ENCODE measurements at places on chromosomes 12 and 14.

- DNase-seq: no peak
These were observed 369.4 kb upstream of the CCDC196 start for GRCh38 chr14:66116732-66117131.

DNA sequence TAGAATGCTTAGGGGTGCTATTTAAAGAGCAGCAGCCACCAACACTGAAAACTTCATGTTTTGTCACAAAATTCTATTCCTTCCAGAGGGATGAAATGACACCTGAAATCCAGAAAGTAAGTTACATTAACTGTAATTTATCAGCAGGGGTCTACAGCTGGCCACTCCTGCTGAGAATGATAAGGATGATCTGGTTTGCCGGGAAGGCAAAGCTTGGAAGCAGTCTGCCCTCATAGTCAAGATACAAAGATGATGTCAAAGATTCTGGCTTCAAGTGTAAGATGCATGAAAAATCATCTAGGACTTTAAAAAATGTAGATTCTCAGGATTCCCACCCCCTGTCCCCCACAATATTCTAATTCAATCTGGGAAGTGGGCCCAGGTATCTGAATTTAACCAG lies 58.4 kb downstream of the DCAF5 start:
- no peak for DNase-seq

DNA sequence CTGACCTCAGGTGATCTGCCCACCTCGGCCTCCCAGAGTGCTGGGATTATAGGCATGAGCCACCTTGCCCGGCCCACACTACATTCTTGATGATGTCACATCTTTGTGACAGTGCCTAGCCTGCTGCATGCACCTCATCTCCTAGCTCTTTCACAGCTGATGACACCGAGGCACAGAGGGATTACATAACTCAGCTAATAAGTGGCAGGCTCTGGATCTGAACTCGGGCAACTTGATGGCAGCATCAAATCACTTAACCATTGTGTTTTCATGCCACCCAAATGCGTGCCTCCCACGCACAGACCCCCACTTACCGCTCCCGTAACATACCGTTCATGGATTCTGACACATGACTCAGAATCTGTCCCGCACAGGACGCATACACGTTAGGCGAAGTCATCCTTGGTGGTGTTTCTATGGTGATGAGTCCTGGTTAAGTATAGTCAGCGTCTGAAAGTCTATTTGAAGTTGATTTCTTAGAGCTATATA lies 7.4 kb downstream of the TMEM120B start:
- no peak for DNase-seq

GRCh38 chr14:36057452-36058116 lies 118.9 kb downstream of the PTCSC3 start:
- no peak for DNase-seq

- no peak for DNase-seq
These were observed 17.5 kb downstream of the STON2 start for GRCh38 chr14:81382517-81383225.

DNA sequence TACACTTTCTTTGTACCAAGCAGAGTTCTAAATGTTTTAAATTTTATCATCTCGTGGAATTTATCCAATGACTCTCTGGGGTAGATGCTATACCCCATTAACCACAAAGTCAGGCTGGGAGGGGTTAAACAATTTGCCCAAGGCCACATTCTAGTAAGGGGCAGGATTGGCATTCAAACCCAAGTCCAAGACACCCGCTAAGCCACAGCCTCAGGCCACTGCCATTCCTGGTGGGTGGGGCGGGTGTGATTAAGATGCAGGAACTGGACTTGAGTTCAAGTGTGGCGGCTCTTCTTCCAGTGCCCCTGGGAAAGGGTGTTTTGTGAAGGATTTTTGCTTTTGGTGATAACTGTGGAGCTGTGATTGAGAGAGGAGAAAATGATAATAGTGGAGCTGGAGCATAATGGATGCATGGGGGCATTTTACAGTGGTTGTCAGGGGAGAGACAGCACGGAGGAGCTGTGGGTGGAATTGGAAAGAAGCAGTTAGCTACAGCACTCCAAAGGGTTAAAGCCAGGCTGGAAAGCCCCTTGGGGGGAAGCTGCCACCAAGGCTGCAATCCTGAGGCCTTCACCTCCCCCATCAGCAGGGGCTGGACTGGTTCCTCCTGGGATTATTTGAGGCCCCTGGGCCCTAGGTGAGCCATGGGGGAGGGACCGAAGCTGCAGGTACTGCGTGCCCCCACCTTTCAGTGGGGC lies 1.0 kb upstream of the VRTN start:
- no peak for DNase-seq

DNA sequence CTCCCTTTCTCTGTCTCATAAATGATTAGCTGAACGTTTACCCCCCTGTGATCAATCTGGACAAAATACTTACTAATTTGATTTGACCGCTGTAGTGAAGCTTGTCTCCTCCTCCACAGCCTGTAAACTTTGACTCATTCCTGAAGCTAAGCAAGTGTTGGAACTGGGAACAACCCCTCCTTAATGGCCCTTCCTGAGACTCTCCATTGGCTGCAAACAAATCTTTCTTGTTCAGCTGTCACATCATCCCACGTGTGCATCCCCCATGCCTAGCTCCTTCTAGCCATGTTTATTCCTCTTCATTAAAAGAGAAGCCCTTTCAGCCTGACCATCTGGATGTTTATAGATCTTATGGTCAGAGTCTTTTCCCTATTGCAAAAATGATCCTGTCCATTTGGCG lies 281.2 kb downstream of the RGS6 start:
- no peak for DNase-seq

GRCh38 chr12:57005980-57006808 lies at the start of gene ZBTB39:
Gene ZBTB39 (minus strand): TSS chr12:57006546. CDS start chr12:57004917, 1,629 bp downstream.
- peak; percentile 70 for DNase-seq

GRCh38 chr12:53626702-53627169 lies 554 bp upstream of the ATF7 start:
- DNase-seq: no peak

GRCh38 chr12:94272280-94272679 lies 123.9 kb downstream of the PLXNC1 start:
- no peak for DNase-seq

DNA sequence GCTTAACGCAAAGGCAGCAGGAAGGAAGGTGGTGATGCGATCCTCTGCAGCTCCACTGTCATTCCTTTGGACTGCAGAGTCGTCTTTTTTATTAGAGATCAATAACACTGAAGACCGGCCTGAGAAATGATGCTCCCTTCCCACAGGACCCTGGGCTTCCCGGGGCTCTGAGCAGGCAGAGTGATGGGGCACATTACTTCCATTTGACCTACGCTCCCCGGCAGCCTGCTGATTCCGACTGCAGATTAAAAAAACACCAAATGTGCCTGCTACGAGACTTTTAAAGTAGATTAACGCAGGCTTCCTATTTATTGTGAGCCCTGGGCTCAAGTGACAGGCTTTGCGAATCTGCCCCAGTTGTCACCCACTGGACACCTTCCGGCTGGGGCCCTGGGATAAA lies 37.5 kb downstream of the KCNA1 start:
- DNase-seq: no peak

GRCh38 chr14:94031883-94032279 lies 5.7 kb downstream of the OTUB2 start:
- DNase-seq: no peak

- DNase-seq: no peak
These were observed 299.8 kb downstream of the NRXN3 start for GRCh38 chr14:78469947-78470346.

DNA sequence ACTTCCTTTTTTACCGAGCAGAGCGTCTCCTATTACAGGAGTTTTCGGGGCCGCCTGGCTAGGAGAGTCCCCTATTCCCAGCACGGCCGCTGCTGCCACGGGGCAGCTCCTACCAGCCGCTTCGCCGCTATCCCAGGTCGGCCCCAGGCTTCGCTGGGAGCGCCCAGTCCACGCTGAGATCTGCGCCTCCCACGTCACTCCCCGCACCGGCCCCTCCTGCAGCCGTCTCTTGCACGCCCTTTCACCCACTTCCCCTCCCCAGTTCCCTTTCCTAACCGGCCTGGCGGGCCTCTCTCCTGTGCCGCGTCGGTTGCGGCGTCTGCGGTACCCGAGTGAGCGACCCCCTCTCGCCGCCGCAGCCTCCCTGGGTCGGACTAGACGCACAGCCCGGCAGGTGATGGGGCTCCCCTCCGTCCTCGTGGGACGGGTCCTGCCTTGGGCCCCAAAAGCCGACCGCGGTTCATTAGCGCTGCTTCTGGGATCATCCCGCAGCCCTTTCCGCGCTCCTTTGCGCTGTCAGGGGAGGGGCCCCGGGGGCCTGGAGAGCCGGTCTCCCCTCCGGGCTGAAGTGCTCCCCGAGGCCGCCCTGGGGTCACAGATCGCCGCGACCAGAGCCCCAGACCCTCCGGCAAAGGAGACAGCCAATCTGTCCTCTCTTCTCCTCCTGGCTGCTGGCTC lies 1318.4 kb downstream of the TMEM121 start:
- DNase-seq: peak; percentile 62

GRCh38 chr14:57066887-57067513 lies 201.7 kb downstream of the EXOC5 start:
- peak; percentile 41 for DNase-seq

DNA sequence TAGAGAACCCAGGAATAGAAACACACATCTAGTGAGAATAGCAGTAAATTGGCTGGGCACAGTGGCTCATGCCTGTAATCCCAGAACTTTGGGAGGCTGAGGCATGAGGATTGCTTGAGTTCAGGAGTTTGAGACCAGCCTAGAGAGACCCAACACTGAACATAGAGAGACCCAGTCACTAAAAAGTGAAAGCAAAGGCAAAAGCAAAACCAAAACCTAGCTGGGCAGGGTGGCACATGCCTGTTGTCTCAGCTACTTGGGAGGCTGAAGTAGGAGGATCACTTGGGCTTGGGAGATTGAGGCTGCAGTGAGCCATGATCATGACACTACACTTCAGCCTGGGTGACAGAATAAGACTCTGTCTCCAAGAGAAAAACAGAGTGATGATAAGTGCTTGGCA lies 37.5 kb upstream of the MIS18BP1 start:
- no peak for DNase-seq

- no peak for DNase-seq
These were observed 349.8 kb downstream of the IPO8 start for GRCh38 chr12:30345744-30346471.

DNA sequence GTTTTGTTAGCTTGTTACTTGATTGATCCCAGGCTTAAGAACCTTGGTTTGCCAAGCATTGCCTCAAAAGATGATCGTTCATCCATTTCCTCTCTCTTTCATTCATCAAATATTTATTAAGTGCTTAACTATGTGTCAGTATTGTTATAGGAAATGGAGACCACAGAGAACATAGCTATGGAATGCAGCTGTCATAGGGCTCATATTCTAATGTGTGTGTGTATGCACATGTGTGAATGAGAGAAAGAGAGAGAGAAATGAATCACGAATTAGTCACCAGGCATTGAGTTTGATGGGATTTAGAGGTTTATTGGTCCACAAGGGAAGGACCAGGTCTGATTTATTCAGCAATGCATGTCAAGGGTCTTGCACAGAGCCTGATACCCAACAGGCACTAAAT lies 71.0 kb upstream of the FBXO21 start:
- no peak for DNase-seq

GRCh38 chr14:101508196-101508947 lies 52.9 kb upstream of the DIO3 start:
- DNase-seq: no peak

DNA sequence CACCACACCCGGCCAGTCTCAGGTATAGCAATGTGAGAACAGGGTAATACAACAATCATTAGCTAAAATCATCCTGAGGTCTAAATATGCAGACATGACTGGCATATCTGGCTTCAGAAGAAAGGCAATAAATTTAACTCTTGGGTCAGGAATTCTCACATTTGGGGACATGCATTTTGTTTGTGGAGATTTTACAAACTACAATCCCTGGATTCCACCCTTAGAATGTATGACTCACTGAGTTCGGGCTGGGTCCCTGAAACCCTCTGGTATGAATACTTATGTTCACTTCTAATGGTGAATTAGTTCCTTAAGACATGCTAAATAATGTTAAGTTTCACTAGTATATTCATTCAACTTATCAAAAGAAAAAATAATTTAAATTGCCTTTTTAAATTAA lies 98.9 kb upstream of the HMGA2 start:
- DNase-seq: no peak

GRCh38 chr12:34295366-34296142 lies 273.3 kb downstream of the ALG10 start:
- DNase-seq: no peak

DNA sequence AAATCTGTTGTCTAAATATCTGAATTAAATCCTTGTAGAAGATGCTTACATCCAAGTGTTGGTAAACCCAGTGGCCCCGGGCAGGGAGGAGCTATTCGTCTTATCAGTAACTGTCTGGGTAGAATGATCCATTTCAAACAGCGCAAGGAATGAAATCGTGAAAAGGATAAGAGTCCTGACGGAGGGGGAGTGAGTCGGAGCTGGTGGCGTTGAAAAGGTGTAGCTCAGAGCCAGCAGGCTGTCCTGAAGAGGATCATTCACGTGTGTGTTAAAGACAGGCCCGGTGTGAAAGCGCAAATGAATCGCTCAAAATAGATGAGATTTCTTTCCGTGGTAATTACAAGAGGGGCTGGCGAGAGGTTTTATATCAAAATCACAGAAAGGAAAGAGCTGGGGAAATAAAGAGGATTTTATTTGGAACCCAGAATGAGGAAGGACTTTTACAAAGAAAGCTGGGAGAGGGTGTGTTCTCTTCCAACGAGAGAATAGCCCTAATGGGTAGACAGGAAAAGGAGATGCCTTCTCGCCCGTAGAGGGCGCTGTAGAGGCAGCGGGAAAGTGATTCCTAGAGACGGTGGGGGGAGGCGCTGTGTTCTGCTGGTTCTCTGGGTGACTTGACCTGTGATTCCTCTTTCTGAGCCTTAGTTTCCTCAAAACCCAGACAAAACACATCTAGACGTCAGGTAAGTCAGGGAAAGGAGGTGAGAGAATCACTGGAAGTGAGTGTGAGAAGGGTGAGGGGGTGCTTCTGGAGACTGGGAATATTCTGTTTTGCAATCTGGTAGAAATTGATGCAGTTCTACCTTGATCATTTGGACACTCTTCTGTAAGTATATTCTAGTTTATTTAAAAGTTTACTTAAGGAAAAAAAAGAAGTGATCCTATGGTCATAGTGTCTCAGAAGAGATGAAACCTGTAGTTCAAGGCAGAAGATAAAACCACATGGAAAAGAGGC lies 39.3 kb downstream of the SRRM4 start:
- no peak for DNase-seq
